NCI-H446 treated with DMSO at 0.1 percent for 48 hours (cell line): ENCODE measurements at places on chromosomes 2 and 18.

DNA sequence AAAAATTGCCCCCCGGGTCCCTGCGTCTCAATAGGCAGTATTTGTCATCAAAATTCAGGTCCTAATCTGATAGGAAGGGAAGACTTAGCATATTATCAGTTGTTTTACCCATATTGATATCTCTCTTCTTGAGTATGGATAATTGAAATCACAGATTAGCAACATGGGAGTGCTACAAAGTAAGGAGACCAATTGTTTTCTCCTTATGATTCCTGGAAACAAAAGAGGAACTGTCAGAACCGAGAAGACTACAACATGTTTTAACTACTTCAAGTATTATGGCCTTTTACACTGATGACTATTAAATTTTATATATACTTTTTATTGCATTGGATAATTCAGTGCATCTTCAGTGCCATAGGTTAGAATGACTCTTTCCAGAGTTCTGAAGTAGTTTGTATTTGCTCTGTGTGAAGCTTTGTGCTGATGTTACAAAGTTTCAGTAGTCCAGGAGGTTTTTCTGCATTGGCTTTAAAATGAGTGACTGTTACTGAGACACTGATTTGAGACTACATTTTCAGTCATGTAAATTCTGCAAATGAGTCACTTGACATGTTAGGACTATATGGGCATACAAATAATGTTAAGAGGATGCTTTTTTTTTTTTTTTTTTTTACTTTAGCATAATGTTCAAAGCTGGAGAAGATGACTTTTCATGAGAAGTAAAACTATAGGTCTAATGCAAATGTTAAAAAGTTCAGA lies 19.7 kb upstream of the TLK1 start:
- no peak for DNase-seq

DNA sequence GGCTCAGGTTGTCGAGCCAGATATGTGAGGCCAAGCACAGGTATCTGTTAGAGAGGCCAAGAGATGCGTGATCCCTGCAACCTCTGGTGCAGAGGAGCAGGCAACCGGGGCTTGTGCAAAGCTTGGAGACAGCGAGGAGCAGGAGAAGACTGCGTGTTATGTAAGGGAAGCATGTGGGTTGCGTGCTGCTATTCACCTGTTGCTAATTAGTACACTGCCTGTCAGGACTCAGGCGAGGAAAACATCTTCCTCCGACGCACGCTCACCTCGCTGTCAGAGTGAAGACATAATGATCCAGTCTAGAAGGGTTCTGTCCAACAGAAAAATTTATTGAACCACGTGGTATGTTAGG lies 102.5 kb downstream of the HNRNPLL start:
- no peak for DNase-seq

GRCh38 chr2:191488135-191488534 lies 189.8 kb upstream of the NABP1 start:
- DNase-seq = no peak

- DNase-seq = no peak
Observed at GRCh38 chr2:99775585-99775984, 285.8 kb upstream of the REV1 start.

- no peak for DNase-seq
Observed at GRCh38 chr2:215358312-215358845, 46.5 kb downstream of the ATIC start.

DNA sequence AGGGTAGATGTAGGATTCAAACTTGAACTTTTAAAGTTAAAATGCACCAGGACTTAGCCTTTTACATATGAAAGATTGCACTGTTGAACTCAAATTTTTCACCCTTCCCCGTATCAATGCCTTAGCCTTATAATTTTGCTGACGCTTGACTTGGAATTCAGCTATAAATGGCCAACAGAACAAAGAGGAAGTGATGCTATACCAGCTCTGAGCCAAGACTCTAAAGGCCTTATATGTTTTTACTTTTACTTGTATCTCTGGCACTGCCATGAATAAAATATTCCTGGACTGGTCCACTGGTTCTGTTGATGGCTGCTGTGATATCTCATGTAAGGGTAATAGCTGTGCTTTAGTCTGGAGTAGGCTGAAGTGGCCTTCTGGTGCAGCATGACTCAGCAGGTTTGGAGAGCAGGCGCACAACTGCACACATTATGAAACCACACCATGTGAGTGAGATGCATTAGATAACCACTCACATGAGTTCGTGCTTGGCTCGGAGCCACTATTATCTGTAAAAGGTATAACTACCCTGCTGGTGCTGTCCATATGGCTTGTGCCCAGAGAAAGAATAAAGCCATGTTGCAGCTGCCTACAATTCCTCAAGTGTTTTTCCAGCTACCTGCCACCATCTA lies 8.4 kb upstream of the IER3IP1 start:
- DNase-seq = no peak

- no peak for DNase-seq
Observed at GRCh38 chr2:66679442-66679841, 244.5 kb downstream of the MEIS1 start.

GRCh38 chr2:48346124-48346536 lies 183.8 kb upstream of the STON1 start:
- peak; percentile 53 for DNase-seq

DNA sequence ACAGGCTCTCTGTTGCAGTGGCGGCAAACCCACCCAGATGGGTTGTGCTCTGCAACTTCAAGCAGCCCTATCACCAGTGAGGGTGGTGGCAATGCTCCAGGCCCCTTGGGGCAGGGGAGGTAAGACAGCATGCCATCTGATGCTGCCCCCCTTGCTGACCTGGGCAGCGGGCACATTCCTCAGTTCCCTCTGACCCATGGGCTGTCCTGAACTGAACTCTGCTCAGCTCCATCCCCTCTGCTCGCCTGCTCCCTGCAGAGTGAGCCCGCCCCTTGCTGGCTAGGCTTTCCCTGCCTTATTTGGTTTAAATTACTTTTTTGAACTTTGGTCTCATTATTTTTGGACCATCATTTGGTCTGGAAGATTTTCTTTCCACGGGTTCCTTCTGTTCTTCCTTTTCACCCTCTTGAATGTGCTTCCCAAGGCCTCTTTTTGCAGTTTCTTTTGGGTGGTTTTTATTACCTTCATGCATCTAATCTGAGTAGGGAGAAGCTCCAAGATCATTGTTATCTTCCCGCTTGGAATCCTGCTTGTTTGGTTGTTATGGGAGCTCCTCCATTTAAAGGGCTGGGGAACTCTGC lies 565.4 kb downstream of the TNS1 start:
- DNase-seq = no peak

DNA sequence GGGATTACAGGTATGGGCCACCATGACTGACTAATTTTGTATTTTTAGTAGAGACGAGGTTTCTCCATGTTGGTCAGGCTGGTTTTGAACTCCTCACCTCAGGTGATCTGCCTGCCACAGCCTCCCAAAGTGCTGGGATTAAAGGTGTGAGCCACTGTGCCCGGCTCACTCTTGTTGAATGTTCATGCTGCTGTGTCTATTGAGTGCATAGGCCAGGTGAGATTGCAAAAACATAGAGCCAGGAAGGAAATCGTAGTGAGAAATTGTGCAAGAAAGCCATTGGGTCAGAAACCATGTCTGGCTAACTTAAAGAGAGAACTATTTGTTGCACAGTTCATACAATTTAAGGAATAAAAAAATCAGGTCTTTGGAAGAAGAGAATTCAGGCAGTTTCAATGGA lies 45.5 kb upstream of the FZD5 start:
- DNase-seq = no peak

GRCh38 chr2:65867446-65867845 lies 435.0 kb upstream of the SPRED2 start:
- DNase-seq = no peak

GRCh38 chr2:39607538-39608262 lies 58.0 kb upstream of the TMEM178A start:
- DNase-seq = no peak

GRCh38 chr2:218035463-218036100 lies 32.8 kb upstream of the TNS1 start:
- DNase-seq = no peak

DNA sequence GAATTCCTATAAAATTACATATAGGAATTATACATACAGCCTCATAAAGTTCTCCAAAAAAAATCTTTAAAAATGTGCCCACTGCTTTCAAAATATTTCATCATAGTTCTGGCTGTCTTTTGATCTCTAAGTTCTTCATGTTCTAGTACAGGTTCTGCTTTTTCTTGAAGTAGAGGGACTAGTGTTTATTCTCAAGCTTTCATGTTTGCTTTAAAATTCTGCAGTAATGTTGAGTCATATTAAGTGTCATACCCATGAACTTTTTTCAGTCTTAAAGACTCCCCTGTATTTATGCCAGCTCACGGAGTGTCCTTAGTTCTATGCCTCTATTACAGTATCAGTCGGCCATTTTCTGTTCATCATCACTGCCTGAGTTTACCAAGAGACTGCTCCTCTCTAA lies 54.8 kb upstream of the CCDC141 start:
- DNase-seq = no peak

- no peak for DNase-seq
Observed at GRCh38 chr2:6342273-6342920, 523.3 kb downstream of the CMPK2 start.

GRCh38 chr2:111977240-111977639 lies 77.8 kb upstream of the TMEM87B start:
- no peak for DNase-seq

DNA sequence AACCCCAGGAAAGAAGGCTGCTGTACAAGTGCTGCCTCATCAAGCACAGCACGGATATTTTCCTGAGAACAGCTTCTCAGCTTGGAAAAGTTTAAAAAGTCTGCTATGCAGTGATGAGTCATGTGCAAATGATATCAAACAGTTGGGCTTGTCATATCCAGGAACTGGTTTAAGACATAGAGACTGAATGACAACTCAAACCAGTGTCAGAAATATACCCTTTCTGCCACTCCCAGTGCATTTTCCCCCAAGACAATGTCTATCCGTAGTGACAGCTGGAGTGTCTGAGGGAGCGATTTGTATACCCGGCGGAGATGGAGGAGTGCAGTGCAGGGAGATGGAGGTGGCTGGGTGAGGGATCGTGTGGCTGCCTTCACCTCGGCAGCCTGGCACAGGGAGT lies 28.2 kb downstream of the SOX11 start:
- DNase-seq = no peak

DNA sequence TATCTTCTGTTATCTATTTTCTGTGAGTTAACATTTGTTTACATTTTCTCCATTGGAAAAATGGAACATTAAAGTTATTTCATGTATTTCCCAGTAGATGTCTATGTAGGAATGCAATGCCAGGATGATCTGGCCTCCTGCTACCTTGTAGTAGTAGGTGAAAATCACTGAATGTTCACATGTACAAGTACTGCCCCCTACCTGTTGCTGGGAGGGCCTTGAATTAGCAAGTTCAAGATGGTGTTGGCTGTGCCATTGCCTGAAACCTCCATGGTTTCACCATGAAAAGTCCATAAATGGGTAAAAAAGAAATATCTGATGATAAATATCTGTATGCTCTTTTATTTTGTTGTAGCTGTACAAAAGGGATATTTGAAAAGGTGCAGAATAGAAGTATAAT lies 30.7 kb downstream of the XRCC5 start:
- no peak for DNase-seq

- DNase-seq = no peak
Observed at GRCh38 chr2:111148225-111148873, 27.6 kb downstream of the BCL2L11 start.

DNA sequence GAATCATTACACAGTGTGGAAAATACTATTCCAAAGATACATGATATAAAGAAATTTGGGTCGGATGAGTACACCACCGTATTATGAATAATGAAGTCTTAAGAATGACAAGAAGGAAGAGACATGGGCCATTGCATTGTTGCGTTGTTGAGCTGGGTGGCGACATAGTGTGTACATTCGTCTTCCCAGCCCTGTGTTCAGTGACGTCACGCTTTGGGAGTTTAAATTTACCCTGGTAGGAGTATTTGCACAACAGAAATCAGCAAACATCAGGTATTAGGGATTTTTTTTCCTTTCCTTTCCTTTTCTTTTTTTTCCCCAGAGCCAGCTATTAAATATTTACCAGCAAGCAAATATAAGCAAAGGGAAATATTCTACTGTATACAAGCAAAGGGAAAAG lies 347.2 kb upstream of the NETO1 start:
- DNase-seq = no peak

DNA sequence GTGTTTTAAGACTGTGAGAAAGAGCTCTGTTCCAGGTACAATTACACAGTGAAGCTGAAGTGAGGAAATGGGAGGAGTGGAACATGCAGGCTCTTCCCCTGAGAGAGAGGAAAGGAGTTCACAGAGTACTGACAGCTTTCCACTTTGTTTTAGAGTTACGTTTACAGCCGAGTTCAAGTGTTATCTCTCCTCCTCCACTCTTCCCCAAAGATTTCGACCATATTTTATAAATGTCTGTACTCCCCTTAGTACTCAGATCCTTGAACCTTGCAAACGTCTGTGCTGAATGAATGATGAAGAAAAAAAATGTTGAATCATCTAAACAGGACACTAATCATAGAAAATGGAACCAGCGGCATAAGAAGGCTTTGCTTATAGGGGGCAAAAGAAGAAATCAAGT lies 121.6 kb downstream of the THADA start:
- DNase-seq = no peak

DNA sequence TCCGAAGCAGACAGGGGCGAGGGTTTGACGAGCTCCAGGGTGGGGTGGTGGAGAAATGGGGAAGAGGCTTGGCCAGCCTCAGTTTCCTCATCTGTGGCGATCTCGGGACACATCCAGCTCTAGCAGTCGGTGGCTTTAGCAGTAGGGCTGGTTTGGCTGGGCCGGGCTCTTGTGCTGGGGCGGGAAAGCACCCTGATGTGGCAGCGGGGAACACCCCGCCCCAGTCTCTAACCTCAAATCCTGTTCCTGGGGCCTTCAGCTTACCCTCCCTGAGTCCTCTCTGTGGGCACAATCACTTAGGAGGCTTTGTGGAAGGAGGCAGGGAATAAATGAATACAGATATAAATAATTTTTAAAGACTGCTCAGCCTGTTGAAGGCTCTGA lies 26.5 kb upstream of the MCFD2 start:
- DNase-seq = no peak

DNA sequence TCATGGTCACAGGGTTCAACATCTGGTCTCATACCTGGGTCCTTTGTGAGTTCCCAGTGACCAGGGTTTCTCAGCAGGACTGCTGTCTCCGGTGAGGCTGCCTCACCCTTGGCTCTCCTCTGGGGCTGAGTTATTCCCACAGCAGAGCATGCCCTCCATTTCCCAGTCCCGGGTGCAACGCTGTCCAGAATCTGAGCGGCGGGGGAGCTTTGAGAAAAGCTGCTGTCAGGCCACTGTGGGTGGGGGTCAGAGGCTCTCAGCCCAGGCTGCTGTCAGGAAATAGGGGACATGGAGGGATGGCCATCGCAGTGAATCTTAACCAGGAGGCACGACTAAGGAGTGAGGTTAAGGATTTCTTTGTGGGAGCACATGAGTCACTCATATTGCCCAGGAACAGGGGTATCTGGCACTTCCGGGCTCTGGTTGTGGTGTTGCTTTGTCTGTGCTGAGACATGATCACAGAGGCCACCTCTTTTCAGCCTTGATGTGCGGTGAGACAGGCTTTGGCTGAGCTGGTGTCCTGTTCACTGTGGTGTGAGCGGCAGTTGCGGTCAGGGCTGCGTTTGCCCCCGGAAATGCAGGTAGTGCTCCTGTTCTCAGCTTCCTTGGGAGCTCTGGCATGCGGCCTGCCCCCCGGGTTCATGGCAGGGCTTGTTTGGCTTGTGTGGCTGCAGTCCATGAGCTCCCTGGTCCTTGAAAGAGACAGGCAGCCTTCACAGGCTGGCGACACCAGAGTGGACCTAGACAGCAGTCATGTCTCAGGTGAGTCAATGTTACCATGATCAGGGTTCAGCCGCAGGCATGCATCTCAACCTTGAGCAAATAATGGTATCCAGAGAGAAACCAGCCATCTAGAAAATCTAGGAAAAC lies 310.7 kb upstream of the MYT1L start:
- no peak for DNase-seq
